ENCODE measurements at places on chromosomes 2 and 18.
A peak's percentile ranks its signal among the peaks of the same experiment; 100 is the strongest.

- no peak for DNase-seq
Measured at GRCh38 chr2:47203995-47204394, 48.9 kb upstream of the STPG4 start.

DNA sequence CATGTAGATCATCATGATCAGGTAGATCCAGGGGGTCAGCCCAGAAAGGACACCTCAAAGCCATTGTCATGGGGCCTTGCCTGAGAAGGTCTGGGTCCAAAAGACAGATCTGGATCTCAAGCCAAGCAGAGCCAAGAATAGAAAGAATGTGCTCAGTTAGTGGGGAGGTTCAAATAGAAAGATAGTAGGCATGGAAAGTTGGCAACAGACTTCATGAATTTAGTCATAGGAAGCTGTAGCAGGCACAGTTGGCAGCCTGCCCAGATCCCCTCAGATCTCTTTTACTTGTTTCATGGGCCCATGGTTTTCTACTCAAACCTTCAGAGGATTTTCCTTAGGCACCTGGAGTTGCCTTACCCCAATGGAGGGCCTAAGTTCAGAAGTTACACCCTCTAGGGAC, 767.0 kb downstream of the SLC4A3 start:
- peak; percentile 29 for DNase-seq

DNA sequence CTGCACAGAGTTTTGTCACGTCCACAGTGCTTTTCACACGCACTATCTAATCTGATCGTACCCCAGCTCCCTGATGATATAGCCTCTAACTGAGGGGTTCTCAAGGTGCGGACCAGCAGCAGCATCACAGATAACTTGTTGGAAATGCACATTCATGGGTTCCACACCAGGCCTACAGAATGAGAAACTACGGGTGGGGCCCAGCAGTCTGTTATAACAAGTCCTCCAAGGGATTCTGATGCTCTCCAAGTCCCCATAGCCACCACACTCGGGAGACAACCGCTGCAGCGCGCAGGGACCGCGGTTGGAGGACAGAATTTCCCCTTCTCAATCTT, 745 bp upstream of the BZW1 start:
- no peak for DNase-seq

GRCh38 chr2:100658017-100658416, 95.2 kb downstream of the PDCL3 start:
- DNase-seq = no peak

- DNase-seq = peak; percentile 48
Measured at GRCh38 chr2:12950957-12951656, 234.4 kb downstream of the TRIB2 start.
